ENCODE measurements at places on chromosomes 6 and 20.

GRCh38 chr6:22636452-22636851 lies 67.1 kb downstream of the HDGFL1 start:
- DNase-seq: no peak

- DNase-seq: no peak
Observed at GRCh38 chr20:3819411-3820047, 818 bp upstream of the AP5S1 start.

DNA sequence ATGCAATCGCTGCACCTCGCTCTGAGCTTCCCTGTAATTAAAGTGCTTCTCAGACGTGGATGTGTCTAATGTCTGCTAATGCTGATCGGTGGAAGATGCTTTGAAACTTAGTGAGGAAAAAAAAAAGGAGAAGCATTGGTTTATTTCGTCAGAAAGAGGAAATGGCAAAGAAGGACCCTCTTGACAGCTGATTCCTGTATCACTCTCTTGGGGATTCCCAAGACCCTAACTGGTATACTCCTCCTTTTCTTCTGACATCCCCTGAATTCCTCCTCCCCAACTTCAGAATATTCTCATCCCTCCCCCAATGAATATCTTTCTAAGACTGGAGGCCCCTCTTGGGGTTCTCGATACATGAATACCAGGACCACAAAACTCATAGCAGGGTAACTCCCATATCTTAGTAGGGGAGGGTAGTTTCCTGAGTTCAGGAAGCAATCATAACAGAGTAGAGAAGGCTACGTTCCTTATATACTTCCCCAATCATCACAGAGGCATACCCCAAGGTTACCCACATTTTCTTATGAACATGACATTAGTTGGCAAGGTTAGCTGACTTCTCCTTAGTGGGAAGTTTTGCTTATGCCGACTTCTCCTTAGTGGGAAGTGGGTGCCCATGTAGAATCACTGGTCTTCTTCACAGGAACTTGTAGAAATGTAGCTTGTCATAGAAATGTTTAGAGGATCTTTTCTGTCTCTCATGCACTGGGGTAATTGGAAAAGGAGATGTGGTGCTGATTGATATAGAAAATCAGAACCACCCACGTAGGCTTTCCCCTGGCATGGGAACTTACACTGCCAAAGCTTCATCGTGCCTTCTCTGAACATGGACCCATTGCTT lies 63.8 kb upstream of the ATXN1 start:
- no peak for DNase-seq

GRCh38 chr6:161434350-161434749 lies 160.5 kb upstream of the AGPAT4 start:
- no peak for DNase-seq

- peak; percentile 99 for DNase-seq
Observed at GRCh38 chr6:44041461-44042260, 85.6 kb downstream of the MRPL14 start.

GRCh38 chr6:28810659-28811053 lies 113.1 kb downstream of the TRIM27 start:
- no peak for DNase-seq

DNA sequence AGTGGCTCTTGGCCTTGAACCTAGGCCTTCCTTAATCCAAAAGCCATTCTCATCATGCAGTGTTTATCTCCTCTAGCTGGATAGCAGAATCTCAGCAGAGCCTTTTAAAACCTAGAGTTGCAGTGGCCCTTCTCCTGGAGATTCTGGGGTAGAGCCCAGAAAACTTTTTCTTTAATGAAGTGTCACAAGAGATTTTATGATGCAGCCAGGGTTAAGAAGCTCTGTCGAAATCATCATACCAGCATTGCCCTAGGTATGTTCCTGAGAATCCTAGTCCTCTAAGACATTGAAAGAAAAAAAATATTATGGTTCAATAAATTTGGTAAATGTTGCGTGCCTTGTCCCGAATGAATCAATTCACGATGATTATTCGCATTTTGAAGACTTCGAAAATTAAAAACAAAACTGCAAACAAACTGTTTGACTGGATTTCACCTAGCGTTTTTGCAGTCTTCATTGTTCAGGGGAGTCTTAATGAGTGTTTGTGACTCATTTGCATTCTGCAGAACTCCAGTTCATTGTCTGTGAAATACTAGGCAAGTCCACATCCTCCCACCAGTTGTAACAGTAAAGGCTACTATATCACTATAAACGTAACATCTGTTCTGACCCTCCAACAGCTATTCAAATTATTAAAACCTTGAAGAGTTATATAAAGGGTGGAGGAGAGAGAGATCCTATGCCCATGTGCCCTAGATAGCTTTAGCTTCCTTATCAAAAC lies 198.6 kb downstream of the UST start:
- no peak for DNase-seq

DNA sequence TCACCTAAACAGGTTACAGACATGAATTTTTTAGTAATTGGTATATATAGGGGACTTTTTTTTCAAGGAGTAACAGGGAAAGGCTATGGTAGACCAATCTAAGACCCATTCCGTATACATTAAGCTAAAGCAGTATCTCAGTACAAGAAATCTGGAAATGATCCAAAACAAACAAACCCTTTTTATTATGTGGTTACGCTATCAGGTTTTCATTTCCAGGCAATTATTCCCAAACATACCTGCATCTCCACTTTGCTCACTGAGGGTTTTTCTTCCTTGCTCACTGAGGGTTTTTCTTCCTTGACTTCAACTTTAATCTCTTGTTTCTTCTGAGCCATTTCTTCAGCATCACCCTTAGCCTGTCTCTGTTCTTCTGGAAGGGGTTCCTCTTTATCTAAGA lies 107.3 kb downstream of the EPB41L2 start:
- DNase-seq: no peak

- no peak for DNase-seq
Observed at GRCh38 chr6:52330470-52330869, 31.5 kb upstream of the PAQR8 start.

- DNase-seq: no peak
Observed at GRCh38 chr20:63702751-63703470, 4.9 kb downstream of the ARFRP1 start.

GRCh38 chr6:150144294-150144868 lies 1.5 kb downstream of the PPP1R14C start:
- no peak for DNase-seq

DNA sequence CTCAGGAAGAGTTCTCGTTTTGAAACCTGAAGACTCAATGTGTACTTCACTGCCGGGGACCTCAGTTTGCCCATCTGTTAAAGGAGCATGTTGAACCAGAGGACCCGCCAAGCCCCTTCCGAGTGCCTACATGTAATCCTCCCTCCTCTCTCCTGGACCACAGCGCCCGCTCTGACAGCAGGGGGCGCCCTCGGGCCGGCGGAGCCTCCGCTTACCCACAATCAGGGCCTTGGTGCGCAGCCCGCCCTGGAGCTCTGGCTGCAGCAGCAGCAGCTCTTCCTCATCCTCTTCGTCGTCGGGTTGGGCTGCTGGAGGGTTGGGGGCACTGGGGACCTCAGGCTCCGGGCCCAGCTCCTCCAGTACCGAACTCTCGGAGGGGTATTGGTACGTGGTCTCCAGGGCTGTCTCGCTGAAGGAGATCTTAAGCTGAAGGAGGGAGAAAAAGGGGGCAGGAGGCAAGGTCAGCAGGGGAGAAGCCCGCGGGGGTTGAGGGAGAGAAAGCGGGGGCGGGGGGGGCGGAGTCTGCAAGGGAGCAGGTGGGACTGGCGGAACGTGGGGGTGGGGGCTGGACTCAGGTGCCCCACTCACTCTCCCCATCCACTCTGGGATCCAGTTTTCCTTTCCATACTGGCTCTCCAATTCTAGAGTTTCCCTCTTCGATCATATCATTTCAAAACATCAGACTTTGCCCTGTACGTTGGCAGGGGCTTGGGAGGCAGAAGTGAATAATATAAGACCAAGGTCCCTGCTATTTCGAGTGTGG lies 6.3 kb upstream of the DHX16 start:
- DNase-seq: peak; percentile 78

DNA sequence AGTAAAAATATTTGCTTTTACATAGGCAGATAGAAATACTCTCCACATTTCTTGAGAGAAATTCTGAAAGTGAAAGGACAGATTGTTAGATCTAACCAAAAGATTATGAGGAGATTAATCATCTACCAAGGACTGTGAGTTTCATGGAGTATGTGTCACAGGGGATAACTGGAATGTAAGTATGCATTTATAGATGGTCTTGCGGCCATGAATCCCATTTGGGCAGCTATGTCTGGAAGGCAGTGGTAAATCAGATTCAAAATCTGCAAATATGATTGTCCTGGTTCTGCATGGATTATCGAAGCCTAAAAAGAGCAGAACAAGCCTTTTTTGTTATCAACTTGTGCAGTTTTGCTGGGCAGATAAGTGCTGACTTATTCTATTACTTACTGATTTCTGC lies 293.8 kb downstream of the RFPL4B start:
- peak; percentile 93 for DNase-seq

DNA sequence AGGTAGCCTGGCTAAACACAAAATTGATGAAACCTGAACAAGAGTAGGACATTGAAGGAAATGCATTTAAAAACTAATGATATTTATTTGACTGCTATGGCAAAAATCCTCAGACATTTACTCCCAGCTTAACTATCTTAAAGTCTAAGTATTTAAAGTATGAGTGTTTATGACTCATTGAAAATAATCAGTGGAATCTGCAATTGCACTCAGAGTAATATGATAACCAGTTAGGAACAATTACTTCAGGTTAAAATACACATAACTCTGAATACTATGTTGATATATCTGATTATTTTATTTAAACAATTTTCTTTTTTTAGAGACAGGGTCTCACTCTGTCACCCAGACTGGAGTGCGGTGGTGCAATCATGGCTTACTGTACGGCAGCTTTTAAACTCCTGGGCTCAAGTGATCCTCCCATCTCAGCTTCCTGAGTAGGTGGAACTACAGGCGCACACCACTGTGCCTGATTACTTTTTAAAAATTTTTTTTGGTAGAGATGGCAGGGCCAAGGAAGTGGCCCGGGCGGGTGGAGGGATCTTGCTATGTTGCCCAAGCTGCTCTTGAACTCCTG lies 43.9 kb downstream of the FILIP1 start:
- peak; percentile 65 for DNase-seq

DNA sequence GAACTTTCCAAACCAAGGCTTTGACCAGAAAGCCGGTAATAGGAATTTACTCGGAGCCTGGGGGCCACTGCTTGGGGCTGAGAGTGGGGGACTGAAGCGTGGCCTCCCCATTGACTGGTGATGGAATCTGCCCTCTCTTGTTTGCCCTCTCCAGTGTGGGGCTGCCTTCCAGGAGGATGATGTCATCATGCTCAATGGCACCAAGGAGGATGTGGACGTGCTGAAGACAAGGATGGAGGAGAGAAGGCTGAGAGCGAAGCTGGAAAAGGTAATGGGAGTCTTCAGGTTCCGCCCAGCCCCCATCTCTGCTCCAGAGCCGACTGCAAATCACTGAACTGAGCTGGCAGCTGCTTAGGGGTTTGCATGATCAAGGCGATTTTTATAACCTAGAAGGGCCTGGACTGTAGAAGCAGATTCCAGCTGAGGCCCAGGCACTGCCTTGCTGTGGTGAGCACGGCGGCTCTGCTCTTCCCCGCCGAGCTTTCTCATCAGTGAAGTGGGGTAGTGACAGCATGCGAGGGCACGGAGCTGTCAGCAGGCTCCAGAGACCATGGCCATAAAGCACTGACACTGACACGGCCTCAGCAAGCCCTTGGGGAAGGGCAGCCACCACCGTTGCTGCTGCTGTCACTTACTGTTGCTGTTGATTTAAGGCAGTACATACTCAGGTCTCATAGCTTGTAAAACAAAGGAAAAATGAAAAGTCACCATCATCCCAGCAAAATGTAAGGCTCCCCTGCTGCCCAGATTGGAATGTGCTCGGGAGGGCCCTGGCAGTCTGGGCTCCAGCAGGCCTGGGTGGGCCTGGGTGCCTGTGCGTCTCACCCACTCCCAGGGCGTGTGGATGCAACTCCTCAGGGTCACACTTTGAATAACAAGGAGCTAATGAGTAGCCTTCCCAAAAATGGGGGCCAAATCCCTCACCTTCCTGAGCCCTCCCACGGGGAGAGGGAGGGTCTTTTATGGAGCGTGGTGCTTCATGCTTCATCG lies 11.1 kb upstream of the FAM209A start:
- peak; percentile 6 for DNase-seq

DNA sequence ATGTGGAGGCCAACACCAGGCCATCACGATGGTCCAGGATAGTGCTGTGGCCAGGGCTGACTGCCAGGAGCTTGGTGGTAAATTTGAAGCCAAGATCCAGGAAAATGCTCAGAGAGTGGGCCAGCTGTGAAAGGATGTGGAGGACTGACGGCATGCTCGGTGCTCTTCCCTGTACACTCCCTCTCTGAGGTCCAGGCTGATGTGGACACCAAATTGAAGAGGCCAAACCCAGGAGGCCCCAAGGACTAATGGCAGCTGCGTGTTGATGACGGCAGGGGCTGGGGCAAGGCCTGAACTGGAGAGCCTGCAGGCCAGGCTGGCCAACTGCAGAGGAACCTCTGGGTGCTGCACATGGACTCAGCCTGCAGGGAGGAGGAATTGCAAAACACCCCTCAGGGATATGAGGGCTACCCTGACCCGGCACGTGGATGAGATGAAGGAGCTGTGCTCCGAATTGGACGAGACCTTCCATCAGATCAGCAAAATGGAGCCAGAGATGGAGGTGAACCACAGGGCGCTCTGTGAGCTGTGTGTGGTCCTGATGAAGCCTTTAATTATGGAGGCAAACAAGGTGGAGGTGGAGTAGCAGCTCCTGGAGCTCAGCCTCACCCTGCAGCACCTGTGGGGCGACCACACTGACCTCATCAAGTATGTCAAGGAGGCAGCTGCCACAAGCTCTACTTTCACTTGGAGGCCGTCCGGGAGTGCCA lies 6.9 kb upstream of the RAET1E start:
- DNase-seq: no peak

DNA sequence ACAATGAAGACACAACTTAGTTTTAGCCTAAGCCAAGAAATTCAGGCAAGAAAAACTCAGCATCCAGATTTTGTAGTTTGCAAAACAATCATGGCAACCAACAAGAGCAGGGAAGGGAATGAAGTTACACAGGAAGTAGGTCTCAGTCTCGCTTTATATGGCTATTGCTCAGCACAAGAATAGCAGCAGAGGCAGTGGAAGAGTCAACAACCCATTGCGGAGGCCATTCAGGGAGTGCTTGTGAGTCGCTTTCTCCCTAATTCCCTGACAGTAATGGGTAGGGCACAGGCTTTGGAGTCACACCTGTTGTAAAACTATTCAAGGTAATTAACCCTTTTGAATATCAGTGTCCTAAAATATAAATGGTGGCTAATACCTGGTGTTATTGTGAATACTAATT lies 238.5 kb downstream of the HDGFL1 start:
- DNase-seq: no peak

DNA sequence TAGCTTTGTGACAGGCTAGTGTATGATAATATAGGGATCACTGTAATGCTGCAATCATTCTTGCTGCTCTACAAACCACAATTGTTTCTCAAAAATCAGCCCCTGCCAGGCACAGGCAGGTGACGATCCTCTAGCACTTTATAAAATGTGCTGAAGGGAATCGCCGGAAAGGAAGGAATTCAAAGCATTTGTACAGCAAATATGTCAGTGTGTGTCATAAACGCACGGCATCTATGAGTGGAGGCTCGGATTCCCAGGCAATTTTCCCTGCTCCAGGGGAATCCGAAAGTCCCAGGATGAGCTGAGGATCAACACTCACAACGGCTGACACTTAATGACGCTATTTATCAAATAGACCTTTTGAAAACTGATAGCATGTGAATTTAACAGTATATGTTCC lies 1.4 kb downstream of the PHACTR1 start:
- DNase-seq: peak; percentile 76

GRCh38 chr6:7818257-7819214 lies 92.1 kb downstream of the TXNDC5 start:
- peak; percentile 18 for DNase-seq
